Stimulated activated CD4-positive, alpha-beta T cell treated with anti-CD3 and anti-CD28 coated beads, Interleukin-1b, Interleukin-23, amount 100 ng/mL, for 48 hours (primary cell): ENCODE measurements at places on chromosomes 11 and 22.

DNA sequence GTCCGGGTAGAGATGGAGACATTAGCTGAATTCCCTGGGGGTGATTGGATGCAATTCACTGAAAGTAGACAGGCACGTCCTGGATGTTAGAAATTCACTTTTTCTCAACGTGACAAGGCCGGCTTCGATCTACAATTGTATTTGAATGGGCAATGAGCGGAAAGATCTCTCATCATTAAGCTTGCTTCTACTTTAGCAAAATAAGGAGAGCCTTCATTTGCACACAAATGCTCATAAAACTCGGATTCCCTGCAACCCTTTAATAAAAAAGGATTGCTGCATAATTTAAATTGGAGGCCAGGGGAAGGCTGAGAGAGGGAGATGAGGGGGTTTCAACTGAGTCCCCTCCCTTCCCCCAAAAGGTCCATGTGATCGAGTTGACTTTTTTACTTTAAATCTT is 10.6 kb upstream of the PAX6 start:
- DNase-seq = no peak

DNA sequence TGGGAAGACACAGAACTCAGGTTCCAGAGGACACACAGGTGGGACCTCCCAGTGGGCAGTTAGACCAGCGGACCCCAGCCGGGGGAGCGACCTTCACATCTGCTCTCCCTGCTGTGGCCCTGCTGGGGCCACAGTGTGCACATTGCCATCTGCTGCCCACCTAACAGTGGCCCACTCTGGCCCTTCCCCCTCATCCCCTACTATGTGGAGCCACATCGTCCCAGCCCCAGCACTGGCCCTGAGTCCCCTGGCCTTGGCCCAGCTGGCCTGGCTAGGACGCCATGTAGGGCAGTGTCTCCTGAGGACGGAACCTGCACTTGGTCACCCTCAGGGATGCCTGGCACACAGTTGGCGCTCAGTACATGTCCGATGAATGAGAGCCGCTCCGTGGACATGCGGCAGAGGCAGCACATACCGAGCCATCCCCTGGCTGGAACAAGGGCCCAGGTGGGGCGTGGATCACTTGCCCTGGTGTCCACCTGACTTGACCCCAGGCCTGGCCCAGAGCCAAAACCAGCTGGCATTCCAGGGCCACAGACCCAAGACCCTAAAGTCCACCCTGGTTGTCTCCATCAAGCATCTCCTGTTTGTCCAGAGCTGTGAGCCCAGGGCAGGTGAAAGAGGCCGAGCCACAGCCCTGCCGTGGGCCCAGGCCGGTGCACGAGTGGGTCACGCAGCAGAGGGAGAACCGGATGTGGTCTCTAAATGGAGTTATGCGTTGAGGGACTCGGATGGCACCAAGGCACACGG is 93.1 kb upstream of the FGF3 start:
- no peak for DNase-seq

DNA sequence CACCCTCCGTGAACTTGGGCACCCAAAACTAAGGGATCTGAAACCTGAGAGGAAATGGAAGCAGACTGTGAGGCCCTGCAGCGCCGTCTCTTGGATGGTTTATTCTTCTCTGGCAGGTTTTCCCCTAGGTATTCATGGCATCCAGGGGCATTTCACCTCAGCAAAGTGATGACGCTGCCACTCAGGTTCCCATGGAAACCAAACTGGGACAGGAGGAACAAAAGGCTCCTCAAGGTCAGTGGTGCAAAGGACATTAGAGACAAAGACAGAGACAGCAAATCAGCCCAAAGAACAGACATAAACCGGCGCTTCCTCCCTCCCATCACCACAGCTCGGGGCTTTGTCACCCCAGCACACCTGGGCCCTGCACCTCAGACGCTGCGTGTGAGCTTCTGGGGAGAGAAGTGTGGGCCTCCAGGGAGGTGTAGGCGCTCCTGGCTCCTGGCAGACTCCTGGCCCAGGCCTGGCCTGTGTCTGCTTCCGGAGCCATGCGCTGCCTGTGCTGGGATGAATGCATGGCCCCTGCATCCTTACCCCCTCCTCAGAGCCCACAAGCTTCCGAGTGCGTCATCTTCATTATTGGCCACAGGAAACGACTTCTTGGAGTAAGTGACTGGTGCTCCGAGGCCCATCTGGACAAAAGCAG is 5.9 kb downstream of the TP53AIP1 start:
- DNase-seq = no peak

GRCh38 chr22:25677631-25678030 is 64.4 kb upstream of the MYO18B start:
- no peak for DNase-seq

DNA sequence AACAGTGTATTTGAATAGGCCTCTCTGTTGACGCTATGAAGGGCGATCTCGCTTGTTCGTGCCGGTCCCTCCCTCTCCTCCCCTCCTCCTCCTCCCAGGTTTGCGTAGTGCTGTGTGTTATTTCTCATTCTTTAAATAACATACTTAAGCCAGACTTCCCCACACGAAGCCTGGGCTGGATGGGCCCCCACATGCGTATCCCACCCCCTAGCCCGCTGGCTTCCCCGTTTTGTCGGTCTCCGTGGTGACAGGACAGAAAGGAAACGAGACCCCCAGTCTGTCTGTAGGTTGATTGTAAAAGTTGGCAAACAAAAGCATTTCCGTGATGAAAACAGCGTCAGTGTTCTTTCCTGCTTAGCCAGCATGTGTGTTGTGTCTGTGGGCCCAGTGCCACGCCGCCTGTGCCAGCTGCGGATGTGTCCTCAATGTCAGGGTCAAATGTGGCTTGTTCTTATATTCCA is 27.3 kb downstream of the FAM118A start:
- no peak for DNase-seq

- DNase-seq = no peak
Observed at GRCh38 chr11:6568191-6568918, 35.1 kb downstream of the RRP8 start.

DNA sequence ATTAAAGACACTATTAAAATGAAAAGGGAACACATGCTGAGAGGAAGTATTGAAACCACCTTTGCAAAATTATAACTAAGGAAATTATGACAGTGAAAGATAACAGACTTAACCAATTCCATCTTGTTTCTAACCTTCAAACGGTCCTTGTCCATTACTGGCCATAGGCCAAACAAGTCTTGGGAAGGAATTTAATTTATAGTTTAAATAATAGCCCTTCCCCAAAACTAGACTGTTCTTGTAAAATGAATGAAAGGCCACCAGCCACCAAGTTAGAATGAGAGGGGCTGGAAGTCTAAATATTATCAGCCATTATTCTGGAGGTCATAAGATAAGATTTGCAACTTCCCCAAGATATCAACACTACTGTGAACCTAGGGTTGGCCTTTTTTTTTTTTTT is 1.8 kb upstream of the TALDO1 start:
- no peak for DNase-seq

DNA sequence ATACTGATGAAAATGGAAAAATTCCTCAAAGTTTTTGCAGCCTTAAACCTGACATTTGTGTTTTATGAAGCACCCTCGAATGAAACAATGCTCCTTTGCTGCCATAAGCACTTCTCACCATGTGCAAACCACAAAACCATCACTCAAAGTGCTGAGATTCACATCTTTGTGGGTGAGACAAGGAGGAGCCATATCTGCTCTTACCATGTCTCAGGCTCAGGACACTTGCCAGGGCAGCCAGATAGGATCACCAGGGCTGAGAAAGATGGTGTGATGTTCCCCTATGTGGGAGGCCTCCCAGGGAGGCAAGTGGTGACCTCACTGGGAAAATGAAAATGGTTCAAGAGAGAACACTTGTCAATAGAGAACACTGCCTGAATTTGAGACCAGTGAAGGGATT is 120.4 kb downstream of the CCDC34 start:
- DNase-seq = no peak

- DNase-seq = no peak
Observed at GRCh38 chr11:46594374-46594700, 514 bp upstream of the AMBRA1 start.

DNA sequence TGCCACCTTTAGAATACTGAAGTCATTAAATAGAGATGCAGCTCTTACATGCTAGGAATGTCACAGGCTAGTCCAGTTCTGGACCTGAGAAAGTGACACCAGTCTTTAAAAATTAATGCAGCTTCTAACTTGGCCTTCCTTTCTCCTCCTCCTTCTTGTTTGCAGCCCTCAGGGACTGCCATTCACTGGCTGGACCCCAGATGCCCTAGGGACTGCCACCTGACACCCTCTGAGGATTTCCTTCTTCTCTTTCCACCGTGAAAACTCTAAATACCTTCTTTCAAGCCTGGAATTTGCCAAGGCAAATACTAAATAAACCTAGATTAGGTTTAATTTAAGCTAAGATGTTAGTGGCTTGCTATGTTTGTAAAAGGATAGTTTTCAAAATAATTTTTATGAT is 78.4 kb downstream of the MUC15 start:
- DNase-seq = no peak

GRCh38 chr11:6664551-6664950 is 8.9 kb upstream of the DCHS1 start:
- DNase-seq = no peak

DNA sequence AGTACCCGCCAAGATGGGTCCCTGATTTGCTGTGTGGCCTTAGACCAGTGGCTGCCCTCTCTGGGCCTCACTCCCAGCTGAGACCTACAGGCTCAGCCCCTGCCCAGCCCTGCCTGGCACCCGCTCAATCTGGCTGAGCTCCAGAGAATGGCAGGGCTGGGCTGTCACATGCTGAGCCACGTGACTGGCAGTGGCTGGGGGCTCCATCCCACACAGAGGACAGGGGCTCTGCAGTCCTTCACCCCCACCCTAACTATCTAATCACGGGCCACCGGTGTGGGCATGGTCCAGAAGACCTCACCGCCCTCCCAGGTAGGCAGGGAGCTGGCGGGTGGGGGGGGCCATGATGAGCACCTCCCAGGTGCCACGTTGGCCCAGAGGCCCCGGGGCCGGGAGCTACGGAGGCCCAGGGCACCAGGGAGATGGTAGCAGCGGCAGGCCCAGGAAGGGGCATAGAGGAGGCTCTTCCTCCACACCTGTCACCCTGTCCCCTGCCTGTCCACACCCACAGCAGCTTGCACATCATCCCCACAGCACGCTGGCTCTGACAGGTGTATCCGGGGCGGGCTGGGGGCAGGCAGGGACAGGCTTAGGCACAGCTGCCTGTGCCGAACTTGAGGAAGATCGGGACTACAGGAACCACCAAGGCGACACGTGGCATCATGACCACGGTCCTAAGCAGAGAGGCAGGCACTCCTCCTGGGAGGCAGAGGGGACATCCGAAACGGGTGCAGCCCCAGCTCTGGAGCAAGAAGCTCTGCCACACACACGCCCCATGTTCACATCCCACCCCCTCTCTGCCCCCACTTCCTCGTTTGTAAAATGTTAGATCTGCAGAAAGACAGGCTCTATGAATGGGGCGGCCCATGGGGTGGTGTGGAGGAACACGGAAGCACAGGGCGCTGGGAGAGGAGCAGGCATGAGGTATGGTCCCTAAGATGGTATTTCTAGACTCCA is 1.5 kb upstream of the ALDH3B1 start:
- no peak for DNase-seq

- peak; percentile 90 for DNase-seq
Observed at GRCh38 chr11:406796-407650, 7.8 kb downstream of the SIGIRR start.

GRCh38 chr11:73292525-73292894 is 15.6 kb upstream of the ARHGEF17 start:
- no peak for DNase-seq

DNA sequence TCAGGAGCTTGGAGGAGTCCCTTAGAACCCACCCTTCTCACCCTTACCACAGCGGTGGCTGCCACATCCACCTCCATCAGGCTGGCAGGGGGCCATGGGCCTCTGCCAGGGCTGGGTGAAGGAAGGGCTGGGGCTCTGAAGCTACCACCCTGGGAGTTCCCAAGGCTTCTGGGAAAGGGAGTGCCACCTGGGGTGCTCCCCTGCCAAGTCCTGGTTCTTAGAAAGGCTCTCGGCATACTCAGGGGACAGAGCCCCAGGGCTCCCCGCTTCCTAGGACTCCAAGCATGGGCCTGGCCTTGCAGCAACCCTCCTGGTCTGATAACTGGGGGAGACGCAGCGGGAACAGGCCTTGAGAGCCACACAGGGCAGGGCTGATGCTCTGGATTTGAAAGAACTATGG is 438 bp upstream of the PLA2G3 start:
- no peak for DNase-seq

DNA sequence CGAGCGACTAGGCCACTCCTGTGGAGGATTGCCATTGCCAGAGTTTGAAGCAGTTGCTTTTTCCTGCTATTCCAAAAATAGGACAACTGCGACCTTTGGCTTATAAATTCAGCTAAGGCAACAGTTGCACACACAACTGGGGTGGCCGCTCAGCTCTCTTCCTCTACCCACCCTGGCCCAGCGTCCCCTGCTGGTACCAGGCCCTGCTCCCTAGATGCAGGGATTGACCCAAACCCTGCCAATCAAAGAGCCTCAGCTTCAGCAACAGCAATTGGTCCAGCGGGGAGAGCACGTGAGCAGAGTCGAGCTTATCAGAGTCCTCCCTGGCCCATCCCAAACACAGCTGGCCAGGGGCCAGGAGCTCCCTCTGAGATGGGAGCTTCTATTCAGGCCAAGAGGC is 22.0 kb upstream of the CABP2 start:
- no peak for DNase-seq

DNA sequence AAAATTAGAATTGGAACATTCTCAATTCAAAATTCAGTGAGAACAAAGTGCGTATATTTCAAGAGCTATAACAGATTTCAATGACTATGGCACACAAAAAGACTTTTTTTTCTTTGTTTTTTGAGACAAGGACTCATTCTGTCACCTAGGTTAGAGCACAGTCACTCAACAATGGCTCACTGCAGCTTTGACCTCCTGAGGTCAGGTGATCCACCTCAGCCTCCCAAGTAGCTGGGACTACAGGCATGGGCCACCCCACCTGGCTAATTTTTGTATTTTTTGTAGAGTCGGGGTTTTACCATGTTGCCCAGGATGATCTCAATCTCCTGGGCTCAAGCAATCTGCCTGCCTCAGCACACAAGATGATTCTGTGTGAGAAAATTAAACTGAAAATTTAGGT is 51.5 kb downstream of the PIK3C2A start:
- no peak for DNase-seq

- DNase-seq = no peak
Observed at GRCh38 chr11:62108971-62109404, 14.8 kb upstream of the INCENP start.

GRCh38 chr11:72812967-72813739 is 1.1 kb upstream of the ATG16L2 start:
- DNase-seq = peak; percentile 88

- no peak for DNase-seq
Observed at GRCh38 chr11:117413616-117414015, 86.0 kb downstream of the CEP164 start.
